ENCODE measurements at places on chromosomes 4 and X.

- no peak for DNase-seq
These were observed 52.5 kb upstream of the NKAP start for GRCh38 chrX:119996069-119996468.

- DNase-seq = no peak
These were observed 706 bp upstream of the CSTF2 start for GRCh38 chrX:100819534-100819836.

- no peak for DNase-seq
These were observed 84.5 kb downstream of the FAM53A start for GRCh38 chr4:1599491-1600210.

GRCh38 chr4:25807102-25807728 lies 55.6 kb downstream of the SEL1L3 start:
- no peak for DNase-seq

DNA sequence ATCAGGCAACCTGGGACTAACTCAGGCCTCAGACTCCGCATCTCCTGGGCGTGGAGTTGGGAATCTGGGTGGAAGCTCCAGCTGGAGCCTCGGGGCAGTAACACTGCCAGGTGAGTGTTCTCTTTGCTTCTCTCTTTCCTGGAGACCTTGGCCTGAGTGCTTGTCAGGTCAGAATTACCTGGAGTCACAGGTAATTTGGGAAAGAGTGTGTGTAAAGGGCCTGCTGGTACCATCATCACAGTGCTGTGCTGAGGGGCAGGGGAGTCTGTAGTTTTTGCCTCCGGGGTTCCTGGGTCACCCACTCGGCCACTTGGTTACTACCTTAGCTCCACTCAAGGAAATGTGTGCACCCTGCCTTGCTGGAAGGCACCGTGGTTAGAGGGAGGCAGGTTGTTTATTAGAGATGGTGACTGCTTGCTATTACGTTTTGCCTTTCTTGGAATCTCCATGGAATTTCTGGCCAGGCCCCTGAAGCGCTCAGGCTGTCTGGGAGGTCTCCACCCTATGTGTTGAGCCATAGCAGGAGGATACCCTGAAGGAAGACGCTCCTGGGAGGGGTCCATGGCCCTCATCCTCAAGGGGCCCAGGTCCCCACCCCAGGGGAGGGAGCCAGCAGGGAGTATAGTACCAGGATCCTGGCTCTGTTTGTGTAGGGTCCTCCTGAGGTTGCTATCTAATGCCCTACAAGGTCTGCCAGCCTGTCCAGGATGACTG lies 2.9 kb downstream of the GPR78 start:
- no peak for DNase-seq

DNA sequence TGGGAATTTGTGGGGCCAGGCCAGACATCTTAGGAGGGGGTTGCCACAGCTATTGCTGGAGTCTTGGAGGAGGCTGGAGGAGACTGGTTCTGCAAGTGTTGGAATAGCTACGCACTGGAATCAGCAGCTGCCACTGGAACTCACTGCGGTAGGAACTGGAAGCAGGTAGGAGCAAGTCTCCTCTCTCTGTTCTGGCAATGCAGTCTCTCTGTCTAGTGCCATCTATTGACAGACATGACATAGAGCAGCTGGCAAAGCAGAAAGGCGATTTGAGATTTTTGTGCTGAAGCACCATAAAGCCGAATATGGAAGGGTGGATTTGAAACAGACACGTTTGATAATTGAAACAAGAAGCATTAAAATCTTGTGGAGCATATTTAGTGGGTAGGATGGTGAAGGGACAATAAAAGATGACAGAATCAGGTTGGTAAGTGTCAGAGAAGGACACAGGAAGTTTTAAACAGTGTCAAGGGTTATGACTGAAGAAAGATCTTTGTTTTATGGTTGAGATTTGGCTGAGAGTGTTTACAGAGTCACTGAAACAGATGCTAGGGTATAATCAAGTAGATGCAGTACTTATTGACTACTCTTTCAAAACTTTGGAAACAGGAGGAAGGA lies 23.5 kb upstream of the SYNPO2 start:
- DNase-seq = peak; percentile 24

DNA sequence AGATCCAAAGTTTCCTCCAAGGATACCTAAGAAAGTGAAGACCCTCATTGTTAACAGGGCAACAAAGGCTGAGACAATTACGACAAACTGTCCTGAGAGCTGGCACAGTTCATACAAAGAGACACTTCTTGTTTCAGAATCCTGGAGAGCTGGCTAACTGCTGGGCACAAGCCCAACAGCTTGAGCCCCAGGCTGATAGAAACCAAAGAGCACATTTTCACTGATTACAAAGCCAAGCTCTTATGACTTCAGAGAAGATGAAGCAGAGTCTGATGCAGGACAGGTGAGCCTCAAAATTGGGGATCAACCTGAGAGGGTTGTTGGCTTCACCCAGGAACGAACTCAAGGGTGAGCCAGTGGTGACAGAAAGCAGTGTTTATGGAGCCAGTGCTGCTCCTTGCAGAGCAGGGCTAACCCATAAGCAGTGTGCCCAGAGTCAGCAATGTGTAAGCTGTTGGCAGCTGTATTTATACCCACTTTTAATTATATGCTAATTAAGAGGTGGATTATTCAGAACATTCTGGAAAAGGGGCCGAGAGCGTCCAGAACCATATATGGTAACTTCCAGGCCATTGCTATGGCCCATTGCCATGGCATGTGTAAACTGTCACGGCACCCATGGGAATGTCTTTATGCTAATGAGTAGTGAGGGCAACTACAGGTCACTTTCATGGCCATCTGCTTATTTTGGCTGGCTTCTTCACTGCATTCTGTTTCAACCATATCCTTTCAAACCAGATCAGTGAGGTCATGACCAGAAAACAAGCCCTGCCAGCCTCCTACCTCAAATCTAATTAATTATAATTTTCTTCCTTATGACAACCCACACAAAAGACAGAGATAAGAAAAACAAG lies 183.7 kb downstream of the EVC2 start:
- peak; percentile 10 for DNase-seq

DNA sequence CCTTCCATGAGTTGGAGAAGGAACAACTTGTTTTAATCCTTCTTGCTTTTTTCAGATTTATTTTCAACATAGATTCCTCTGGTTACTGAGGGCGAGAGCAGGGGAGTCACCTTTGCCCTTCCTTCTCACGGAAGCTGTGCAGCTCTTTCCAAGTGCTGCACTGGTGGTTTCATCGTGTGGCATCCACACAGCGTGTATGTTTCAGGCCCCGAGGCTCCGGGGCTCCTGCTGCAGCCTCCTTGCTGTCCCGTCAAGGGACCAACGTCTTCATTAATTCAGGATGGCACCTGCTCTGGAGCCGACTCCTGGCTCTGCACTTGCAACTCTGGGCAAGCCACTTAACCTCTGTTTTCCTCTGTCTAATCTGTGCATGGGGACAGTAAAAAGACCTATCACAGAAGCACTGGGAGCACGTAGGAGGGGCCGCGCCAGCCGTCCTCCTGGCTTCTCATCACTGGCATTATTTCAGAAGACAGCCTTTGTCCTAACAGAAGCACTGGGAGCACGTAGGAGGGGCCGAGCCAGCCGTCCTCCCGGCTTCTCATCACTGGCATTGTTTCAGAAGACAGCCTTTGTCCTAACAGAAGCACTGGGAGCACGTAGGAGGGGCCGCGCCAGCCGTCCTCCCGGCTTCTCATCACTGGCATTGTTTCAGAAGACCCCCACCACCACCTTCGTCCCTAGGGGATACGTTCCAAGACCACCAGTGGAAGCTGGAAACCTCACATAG lies 117.8 kb upstream of the NKX1-1 start:
- no peak for DNase-seq

DNA sequence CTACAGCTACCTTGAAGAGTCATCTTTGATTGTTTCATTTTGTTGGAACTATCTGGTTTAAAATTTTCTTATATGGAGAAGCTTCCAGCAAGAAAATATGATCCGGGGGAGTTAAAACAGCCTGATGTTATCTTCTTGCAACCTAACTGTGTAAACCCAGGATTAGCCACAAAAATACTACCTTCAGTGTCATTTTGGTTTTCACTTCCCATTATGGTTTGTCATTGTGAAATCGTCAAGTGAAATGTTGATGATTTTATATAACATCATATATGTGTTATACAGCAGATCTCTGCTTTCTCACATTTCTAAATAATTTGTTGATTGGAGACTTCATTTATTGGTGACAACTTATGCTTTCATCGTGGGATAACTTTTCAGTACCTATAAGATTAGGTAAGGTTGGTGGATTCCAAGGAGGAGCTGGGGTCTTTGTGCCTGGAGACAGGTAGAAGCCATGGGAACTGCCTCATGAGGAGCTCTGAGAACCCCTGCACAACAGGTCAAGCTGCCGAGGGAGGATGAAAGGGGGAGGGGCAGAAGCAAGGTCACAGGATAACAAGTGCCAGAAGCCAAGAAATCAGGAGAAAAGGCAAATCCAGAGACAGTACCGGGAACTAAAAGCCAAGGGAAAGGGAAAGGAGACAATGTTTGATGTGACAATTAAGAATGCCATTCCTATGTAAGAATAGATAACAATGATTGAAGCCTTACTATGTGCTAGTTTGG lies 7.2 kb downstream of the ARHGAP24 start:
- DNase-seq = no peak

DNA sequence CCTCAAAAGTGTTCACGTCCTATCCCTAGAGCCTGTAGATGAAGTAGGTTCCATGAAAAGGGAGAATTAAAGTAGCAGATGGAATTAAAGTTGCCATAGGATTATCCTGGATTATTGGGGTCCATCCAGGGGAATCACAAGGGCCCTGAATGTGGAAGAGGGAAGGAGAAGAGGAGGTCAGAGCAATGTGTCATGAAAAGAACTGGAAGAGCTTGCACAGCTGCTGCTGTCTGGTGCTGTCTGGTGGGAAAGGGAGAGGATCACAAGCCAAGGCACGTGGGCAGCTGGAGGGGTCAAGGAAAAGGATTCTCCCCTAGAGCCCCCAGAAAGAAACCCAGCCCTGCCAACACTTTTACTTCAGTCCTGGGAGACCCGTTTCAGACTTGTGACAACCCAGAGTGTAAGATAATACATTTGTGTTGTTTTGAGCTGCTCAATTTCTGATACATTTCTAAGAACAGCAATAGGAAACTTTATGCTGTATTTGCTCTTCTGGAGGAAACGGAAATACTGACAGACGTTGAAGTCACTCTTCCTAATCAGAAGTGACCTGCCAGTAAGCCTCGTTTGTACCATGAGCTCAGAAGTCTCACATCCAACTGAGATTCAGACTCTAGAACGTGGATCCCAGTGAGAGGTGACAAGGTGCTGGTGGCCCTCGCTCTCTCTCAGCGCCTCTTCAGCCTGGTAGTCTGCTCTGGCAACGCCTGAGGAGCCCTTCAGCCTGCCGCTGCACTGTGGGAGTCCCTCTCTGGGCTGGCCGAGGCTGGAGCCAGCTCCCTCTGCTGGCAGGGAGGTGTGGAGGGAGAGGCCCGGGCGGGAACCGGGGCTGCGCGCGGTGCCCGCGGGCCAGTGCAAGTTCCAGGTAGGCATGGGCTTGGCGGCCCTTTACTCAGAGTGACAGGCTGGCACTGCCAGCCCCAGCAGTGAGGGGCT lies 34.7 kb upstream of the ENPP6 start:
- DNase-seq = no peak

GRCh38 chrX:16897445-16897844 lies 27.3 kb upstream of the RBBP7 start:
- no peak for DNase-seq

DNA sequence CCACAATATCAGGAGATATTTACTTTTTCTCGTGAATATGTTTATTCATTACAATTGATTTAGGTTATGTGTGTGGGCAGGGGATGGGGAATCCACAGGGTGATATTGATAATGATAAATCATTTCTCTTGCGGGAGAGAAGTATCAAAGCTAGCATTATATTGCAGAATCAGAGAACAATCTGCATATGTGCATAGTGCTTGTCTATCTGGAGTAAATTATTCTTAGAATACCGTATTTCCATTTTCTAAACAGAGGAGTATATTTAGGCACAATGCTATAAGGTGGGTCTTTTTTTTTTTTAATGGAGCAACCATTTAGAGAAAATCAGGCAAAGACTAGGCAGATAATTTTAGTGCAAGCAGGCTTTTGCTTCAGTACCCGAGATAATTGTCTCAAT lies 166.0 kb upstream of the ARX start:
- DNase-seq = no peak

DNA sequence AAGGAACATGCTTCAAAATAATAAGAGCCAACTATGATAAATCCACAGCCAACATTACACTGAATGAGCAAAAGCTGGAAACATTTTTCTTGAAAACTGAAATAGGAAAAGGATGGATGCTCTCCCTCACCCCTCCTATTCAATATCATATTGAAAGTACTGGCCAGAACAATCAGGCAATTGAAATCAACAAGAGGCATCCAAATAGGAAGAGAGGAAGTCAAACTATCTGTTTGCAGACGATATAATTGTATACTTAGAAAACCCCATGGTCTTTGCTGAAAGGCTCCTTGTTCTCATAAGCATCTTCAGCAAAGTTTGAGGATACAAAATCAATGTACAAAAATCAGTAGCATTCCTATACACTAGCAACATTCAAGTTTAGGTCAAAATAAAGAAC lies 1562.5 kb upstream of the ADGRL3 start:
- DNase-seq = no peak

GRCh38 chrX:136768469-136769084 lies 12.2 kb downstream of the ARHGEF6 start:
- DNase-seq = no peak

- no peak for DNase-seq
These were observed 126.8 kb downstream of the PAPSS1 start for GRCh38 chr4:107593230-107593629.

GRCh38 chrX:107421337-107421861 lies 28.1 kb upstream of the FRMPD3 start:
- DNase-seq = no peak

- DNase-seq = peak; percentile 13
These were observed 124.5 kb upstream of the PLAC1 start for GRCh38 chrX:134782796-134783195.

DNA sequence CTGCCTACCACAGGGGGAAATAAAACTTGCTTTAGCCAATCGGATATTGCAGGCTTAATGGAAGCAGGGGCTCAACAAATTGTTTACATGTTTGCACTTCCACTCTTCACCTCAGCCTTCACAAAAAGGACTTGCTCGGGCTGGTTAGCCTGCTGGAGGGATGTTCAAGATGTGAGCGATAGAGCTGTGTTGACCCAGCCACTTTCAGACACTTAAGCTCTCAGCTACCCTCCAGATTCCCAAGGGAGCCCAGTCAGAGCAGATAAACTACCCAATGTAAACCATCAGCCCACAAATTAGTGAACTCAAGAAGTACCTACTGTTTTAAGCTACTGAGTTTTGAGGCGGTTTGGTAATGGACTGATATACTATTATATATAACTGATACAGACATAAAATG lies 508.4 kb upstream of the FTHL17 start:
- DNase-seq = no peak

- DNase-seq = no peak
These were observed 16.0 kb upstream of the MMRN1 start for GRCh38 chr4:89878611-89879010.

DNA sequence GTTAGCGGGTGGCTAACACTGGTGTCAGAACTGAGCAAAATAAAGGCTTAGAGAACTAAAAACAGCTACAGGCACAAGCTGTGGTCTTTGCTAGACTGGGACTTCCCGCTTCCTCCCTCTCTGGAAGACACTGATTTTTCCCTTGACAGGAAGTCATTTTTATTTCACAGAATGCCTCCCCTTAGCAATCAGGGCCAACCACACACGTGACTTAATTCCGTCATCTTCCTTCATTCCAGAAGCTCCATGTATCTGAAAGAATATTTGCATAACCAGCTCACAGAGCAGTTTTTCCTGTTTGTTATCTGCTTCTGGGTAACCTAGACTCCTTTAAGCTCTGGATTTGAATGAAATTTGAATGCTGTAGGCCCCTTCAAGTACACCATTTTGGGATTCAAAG lies 327.5 kb upstream of the FRG1 start:
- no peak for DNase-seq
